ENCODE measurements at places on chromosomes 16 and 17. TPM values are rescaled to one million over a fixed set of nuclear protein-coding genes. Genes with fewer than 3 reads are reported as not detected.

The ZMYND15 gene
- not detected for total RNA-seq

The CNTROB gene
- 45.7 TPM for total RNA-seq

The SPATA32 gene
- 0.62 TPM for total RNA-seq

DNA sequence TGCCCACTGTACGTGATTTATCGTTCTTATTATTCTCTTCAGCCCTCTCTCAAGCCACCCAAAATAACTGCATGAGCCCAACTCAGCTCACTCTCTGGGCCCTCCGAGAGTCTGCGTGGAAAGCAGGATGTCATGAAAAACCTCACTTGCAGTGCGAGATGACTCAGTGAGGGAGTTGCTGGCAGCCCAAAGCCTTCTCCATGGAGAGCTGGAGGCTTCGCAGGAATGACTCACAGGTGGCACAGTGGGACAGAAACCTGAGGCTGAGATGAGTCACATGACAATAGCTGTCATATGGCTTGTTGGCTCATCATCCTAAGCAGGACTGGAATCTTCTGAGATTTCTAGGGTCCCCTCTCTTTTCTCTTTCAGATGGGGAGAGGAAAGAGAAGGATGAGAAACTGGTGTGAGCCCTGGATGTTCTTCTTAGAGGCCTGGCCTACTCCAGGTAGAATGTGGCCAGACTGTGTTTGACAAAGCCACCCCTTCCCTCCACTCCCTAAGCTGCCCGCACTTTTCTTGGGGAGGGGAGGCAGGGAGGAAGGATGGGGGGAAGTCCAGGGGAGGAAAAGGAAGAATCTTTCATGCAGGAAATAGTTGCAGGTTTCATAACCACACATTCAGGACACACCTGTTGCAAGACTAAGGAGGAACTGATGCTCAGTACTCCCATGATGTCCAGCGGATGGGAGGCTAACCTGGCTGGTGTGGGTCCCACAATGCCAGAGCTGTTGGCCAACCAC, 160.6 kb upstream of the RPL38 start:
- DNase-seq = peak; percentile 18
- H3K36me3 ChIP-seq = no peaks in the 10 kb centered on the region
- peaks cover 2% of the 10 kb centered on the region for H3K4me1 ChIP-seq

DNA sequence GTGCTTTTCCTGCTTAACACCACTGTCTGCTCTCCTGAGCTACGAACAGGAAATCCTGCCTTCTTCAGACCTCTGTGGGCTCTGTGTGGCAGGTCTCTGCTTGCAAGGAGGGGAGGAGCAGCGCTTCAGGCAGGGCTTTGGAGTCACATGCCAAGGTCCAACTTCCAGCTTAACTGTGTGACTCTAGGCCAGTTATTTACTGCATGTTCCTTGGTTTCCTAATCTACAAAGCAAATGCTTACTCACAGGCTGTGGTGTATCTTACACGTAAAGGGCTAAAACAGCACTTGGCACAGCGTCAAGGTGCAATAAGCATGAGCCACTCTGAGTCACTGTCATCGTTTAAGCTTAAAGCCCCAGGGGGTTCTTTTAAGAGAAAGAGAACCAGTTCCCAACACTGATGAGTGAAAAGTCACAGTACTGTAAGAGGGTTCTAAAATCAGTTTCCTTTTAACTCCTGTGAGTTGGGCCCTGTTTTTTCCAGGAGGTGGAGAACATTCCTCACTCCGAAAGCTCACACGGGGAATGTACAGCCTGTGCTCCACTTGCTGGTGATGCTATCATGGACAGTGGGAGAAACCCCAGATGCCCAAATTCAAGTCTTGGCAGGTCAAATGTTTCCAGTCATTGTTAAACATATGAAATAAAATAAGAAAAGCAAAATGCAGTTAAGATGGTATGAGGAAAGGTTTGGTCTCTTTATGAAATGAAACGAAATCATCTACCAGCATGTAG, 54.1 kb upstream of the BCAR1 start:
- H3K4me3 ChIP-seq = no peak overlapping the region
- peaks cover 40% of the 10 kb centered on the region for H3K36me3 ChIP-seq
- peak overlapping the region; percentile 54 for H3K27ac ChIP-seq
- peak; percentile 58 for DNase-seq
- peaks cover 27% of the 10 kb centered on the region for H3K4me1 ChIP-seq

DNA sequence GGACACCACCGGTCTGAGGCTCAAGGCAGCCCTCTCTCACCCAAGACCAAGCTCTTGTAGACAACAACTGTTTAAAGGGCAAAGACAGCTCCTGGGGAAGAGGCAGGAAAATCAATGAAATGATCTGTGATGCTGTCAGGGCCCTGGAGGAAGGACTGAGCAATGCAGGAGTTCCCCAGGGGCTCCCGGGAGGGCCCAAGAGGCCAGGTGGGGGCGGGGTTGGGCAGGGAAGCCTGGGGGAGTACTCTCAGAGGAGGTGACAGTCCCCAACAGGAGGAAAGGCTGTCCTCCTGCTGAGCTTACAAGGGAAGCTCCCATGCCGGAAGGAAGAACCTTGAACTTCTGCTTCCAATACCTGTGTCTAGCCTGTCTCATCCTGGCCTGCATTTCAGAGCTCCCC, 8.3 kb upstream of the NOS2 start:
- peaks cover 3% of the 10 kb centered on the region for H3K36me3 ChIP-seq
- peaks cover 49% of the 10 kb centered on the region for H3K4me1 ChIP-seq
- peak overlapping the region; percentile 94 for H3K27ac ChIP-seq
- H3K4me3 ChIP-seq = peak overlapping the region; percentile 64
- H3K27me3 ChIP-seq = no peaks in the 10 kb centered on the region
- peak; percentile 26 for DNase-seq

DNA sequence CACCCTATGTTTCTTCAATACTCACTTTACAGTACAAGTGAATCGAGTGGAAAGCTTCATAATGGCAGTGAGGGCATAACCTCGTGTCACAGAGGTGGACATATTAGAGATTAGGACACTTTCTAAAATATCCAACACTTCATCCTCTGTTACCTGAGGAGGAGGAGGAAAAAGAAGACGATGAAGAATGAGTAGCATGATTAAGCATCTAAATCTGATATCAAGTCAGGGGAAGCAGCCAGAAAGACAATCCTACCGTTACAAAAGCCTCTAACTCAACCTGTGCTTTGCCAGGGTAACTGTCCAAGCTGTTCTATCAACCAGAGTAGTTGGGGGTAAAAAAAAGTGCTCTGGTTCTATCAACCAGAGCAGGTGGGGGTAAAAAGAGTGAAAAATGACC, 23.7 kb upstream of the PHLPP2 start:
- no peaks in the 10 kb centered on the region for H3K27me3 ChIP-seq
- H3K27ac ChIP-seq = peak overlapping the region; percentile 54
- no peak for DNase-seq
- H3K4me1 ChIP-seq = peaks cover 4% of the 10 kb centered on the region

- no peak for DNase-seq
- H3K27me3 ChIP-seq = peaks cover 10% of the 10 kb centered on the region
- H3K4me3 ChIP-seq = no peak overlapping the region
- no peaks in the 10 kb centered on the region for H3K36me3 ChIP-seq
- H3K27ac ChIP-seq = no peak overlapping the region
Measured at GRCh38 chr17:74297941-74298340, 23.9 kb downstream of the DNAI2 start.

- peaks cover 32% of the 10 kb centered on the region for H3K36me3 ChIP-seq
- H3K27me3 ChIP-seq = no peaks in the 10 kb centered on the region
- no peak overlapping the region for H3K4me3 ChIP-seq
- H3K4me1 ChIP-seq = peaks cover 51% of the 10 kb centered on the region
- no peak overlapping the region for H3K27ac ChIP-seq
Measured at GRCh38 chr16:50285406-50286003, 19.2 kb downstream of the ADCY7 start.

- no peaks in the 10 kb centered on the region for H3K36me3 ChIP-seq
- no peaks in the 10 kb centered on the region for H3K4me1 ChIP-seq
- no peak overlapping the region for H3K27ac ChIP-seq
- H3K4me3 ChIP-seq = no peak overlapping the region
Measured at GRCh38 chr16:83473926-83474650, 333.7 kb upstream of the HSBP1 start.

DNA sequence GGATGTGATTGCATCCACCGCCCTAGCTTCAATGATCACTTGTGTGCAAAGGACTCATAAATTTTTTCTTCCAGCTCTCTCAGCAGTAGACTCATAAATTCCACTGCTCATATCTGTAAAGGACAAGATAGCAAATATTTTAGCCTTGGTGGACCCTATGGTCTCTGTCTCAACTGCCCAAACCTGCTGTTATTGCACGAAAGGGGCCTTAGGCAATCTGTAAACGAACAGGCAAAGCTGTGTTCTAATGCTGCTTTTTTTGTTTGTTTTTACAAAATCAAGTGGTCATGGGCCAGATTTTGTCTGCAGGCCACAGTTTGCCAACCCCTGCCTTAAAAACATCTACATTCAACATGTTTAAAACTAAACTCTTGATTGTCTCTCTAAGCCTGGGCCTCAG, 34.1 kb downstream of the FAM20A start:
- no peak overlapping the region for H3K27ac ChIP-seq
- H3K4me3 ChIP-seq = no peak overlapping the region
- no peak for DNase-seq
- H3K4me1 ChIP-seq = no peaks in the 10 kb centered on the region

DNA sequence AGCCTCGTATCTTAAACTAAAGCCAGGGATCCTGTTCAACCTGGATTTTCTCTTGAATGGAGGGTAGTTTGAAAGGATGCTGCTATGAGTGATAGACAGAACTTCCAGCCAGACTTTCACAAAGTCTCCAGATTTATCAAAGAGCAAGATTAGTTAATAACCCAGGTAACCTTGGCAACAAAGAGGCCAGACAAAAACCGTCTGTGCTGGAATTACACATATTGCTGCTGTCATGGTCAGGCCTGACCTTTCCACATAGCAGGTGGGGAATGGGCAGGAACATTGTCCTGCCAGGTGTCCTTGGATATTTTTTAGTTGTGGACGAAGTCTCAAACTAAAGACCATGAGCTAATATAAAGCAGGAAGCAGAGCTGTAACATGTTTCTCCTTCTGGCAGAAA, 52.5 kb downstream of the HLF start:
- H3K4me1 ChIP-seq = no peaks in the 10 kb centered on the region
- H3K27me3 ChIP-seq = no peaks in the 10 kb centered on the region
- no peak overlapping the region for H3K27ac ChIP-seq
- H3K36me3 ChIP-seq = no peaks in the 10 kb centered on the region

- H3K4me3 ChIP-seq = no peak overlapping the region
- DNase-seq = no peak
- H3K27me3 ChIP-seq = peaks cover 19% of the 10 kb centered on the region
- no peaks in the 10 kb centered on the region for H3K4me1 ChIP-seq
- H3K36me3 ChIP-seq = no peaks in the 10 kb centered on the region
Measured at GRCh38 chr17:951325-952132, 28.0 kb downstream of the NXN start.

- DNase-seq = no peak
- no peak overlapping the region for H3K27ac ChIP-seq
- no peak overlapping the region for H3K4me3 ChIP-seq
- no peaks in the 10 kb centered on the region for H3K4me1 ChIP-seq
- H3K27me3 ChIP-seq = peaks cover 14% of the 10 kb centered on the region
Measured at GRCh38 chr16:86632944-86633343, 54.6 kb downstream of the FOXL1 start.

DNA sequence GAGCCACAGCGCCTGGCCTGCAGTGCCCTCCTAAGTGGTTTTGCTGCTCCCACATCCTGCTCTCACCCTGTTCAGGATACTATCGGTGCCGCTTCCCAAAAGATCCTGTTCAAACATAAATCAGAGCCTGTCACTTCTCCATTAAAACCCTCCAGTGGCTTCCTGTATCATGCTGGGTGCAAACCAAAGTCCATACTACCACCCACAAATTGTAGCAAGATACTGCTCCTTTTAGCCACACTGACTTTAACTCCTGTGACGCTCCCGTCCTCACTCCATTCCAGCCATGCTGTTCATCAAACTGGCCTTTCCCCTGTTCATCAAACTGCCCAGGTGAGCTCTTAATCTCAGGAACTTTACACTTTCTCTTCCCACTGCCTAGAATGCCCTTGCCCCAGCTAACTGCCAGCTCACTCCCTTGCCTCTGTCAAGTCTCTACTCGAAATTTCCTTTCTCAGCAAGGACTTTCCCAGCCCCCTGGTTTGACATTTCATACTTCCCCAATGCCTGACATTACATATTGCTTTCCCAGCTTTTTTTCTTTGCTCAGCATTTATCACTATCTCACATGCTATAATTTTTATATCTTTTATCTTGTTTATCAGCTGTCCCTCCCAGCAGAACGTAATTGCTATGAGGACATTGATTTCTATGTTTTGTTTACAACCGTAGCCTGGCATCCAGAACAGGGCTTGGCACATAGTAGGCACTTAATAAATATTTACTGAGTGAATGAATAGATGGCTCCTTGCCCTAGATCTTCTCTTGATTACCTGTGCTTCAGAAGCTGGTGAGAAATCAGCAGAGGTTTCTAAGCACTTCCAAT, 44.3 kb upstream of the SMURF2 start:
- H3K36me3 ChIP-seq = no peaks in the 10 kb centered on the region
- no peak overlapping the region for H3K27ac ChIP-seq
- no peak for DNase-seq

- H3K27ac ChIP-seq = no peak overlapping the region
- H3K36me3 ChIP-seq = peaks cover 24% of the 10 kb centered on the region
- peaks cover 2% of the 10 kb centered on the region for H3K4me1 ChIP-seq
- DNase-seq = peak; percentile 28
- peaks cover 17% of the 10 kb centered on the region for H3K27me3 ChIP-seq
Measured at GRCh38 chr16:797120-797420, 3.5 kb downstream of the GNG13 start.

- H3K36me3 ChIP-seq = no peaks in the 10 kb centered on the region
- H3K27me3 ChIP-seq = no peaks in the 10 kb centered on the region
- H3K4me1 ChIP-seq = no peaks in the 10 kb centered on the region
- H3K4me3 ChIP-seq = no peak overlapping the region
- H3K27ac ChIP-seq = no peak overlapping the region
Measured at GRCh38 chr16:52308051-52308450, 238.9 kb downstream of the TOX3 start.

DNA sequence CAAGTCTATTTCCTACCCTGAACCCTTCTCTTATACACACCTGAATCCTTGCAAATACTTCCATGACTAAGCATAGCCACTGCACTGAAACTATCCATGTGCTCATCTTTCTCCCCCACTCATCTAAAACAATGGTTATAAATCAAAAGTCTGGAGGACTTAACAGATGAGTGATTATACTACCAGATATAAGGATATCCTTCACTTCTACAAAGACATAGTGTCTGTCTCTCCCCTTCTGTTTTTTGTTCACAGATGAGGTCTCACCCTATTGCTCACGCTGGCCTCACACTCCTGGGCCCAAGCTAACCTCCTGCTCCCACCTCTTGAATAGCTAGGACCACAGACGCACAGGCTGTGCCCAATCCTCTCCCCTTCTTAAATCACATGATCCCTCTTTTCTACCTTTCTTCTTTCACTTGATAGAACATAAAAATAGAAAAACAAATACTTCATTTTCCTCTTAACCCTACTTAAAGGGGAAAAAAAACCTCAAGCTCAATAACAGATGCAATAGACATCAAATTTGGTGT, 19.2 kb downstream of the CEP112 start:
- no peak for DNase-seq
- no peaks in the 10 kb centered on the region for H3K4me1 ChIP-seq
- H3K36me3 ChIP-seq = no peaks in the 10 kb centered on the region
- H3K27me3 ChIP-seq = no peaks in the 10 kb centered on the region
- H3K4me3 ChIP-seq = no peak overlapping the region
- no peak overlapping the region for H3K27ac ChIP-seq

Data from activated naive CD8-positive, alpha-beta T cell treated with anti-CD3 and anti-CD28 coated beads for 36 hours (primary cell).